ENCODE measurements at places on chromosomes 2 and 18.

DNA sequence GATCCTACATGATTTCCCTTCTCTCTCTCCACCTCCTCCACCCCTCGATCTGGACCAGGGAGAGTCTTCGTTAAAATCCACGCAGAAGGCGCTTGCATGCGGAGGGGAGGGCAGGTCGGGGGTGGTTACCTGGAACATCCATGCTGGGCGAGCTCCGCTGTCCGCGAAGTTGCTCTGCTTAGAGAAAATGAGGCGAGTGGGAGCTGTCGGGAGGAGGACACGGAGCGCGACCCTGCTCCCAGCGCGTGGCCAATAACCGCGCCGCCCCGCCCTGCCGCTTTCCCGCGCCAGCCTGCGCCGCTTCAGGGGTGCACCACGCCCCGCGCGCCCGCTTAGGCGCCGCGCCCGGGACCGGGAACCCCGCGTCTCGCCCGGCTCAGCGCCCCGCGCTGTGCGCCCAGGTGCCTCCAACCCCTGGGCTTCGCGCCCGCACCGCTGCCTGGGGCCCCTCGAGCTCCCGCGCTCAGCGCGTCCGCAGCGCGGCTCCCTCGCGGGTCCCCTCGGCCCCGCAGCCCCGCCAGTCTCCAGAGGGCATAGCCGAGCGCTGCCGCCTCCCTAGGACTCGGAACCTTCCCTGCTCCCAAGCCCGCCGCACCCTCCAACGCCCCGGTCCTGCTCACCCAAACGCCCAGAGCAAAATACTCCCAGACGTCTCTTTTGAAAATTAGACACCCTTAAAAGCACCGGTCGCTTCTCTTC lies 636 bp downstream of the CBLN2 start:
- DNase-seq = no peak

DNA sequence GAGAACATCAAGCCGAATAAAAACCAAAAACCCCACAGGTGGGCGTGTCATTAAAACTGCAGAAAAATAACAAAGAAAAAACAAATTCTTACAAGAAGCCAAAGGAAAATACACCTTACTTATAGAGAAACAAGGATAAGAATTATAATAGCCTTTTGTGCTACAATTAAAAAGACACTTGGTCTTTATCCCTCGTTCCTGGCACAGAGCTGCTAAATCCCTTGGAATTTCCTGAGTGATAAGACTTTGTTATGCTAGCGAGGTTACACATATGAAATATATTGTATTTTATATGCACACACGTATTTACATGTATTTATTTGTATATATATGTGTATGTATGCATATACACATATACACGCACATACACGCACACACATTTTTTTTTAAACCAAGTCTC lies 325.3 kb upstream of the TFPI start:
- DNase-seq = no peak

GRCh38 chr2:135820003-135820618 lies 16.9 kb downstream of the LCT start:
- no peak for DNase-seq

DNA sequence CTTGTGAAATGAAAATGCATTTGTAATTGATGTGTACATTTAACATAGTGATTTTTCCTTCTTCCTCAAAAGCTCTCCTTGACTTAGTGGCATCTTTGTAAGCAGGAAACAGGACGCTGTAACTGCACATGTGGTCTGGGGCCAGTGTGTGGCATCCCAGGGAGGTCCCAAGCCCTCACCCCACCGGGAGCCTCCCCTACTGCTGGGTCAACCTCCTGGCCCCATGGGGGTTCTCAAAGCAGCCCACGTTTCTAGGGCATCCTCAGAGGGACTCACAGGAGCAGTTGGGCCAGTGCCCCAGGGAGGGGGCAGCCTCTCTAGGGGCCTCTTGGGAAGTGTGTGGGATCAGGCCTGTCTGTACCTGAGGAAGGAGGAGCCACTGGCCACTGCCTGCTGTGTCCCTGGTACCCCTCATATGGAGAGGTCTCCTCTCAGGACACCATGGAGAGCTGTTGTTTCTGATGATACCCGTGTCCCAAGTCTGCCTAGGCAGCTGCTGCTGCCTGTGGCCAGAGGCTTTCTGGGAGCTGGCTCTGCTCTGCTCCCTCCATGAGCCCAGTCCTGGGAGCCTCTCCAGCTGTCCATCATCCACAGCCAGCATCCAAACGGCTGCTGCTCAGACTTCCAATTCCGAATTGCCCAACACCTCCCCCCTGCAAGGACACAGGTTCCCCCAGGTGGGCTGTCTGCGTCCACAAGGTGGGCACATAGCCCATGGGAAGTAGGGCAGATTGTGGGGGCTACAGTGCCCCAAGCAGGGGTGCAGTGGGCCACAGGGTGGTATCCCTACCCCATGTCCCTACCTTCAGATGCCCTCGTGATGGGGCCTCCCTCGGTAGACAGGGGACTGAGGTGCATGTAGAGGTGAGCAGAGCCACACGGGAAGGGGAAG lies 13.4 kb downstream of the ARHGEF4 start:
- DNase-seq = no peak

GRCh38 chr18:49277395-49278036 lies 182.9 kb downstream of the DYM start:
- DNase-seq = no peak

DNA sequence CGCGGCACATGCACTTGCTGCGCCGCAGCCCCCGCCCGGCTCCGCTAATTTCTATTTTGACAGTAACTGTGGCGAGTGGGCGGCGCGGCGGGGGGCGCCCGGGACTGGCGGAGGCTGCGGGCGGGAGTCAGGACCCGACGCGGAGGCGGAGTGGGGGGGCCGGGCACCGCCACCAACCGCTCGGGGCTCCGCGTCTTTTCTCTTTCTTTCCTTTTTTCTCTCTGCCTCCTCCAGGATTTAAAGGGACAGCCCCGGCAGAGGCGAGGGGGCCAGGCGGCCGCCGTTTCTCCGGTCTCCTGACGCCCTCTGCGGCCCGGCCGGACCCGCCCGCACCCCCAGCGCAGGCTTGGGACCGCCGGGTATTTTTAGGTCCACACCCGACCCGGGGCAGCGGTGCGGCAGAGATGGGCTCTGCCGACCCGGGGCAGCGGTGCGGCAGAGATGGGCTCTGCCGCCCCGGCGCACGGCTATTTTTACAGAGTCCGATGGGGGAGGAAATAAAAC lies 460 bp upstream of the ZBTB7C start:
- peak; percentile 50 for DNase-seq

Data from substantia nigra (tissue), 51 donors.